ENCODE measurements at places on chromosomes 16 and 17. TPM values are rescaled to one million over a fixed set of nuclear protein-coding genes. Genes with fewer than 3 reads are reported as not detected.
A peak's percentile ranks its signal among the peaks of the same experiment; 100 is the strongest.

- ATAC-seq = no peak
Measured at GRCh38 chr17:57906910-57907309, 48.3 kb downstream of the CUEDC1 start.

DNA sequence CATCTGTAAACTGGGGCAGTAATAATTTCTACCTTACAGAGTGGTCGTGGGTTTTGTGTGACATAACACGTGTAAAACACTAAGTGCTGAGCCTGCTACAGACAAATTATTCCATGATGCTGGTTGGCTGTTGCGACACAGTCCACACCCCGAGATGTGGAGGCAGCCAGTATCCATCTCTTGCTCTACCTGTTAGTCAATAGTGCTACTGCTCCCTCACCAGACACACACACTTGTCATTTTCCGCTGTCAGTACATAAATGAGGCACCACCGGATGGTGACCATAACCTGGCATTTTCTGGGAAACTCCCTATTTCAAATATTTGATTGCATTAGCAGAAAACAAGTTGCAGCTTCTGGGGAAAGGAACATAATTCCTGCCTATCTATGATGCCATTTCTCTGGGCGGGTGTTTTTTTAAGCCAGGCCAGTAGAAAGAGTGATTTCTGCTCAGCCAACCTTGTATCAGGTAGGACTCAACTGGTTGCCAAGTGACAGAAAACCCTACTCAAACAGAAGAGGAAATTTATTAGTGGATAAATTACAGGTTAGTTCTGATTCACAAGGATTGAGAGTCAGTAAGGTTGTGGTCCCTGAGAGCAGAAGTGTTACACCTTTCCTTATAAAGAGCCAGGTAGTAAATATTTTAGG is 24.1 kb downstream of the DNAJA2 start:
- ATAC-seq = no peak

DNA sequence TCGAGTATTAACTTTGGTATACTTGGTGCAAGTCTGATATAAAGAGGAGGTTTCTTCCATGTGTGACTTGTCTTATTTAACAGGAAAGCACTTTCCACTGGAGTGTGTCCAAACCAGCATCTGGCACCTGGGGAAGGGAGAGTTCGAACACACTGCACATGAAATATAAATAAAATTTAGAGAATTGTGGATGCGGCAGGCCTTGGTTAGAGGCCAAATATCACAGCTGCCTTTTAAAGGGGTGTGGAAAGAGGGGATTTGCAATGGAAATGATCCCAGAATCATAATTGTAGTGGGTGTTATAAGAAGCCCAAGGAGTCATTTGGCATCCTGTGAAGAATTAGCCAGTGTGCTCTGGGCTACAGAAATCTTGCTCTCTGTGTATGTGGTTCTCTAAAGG is 4.3 kb upstream of the NXN start:
- no peak for ATAC-seq

Gene MSLN
- total RNA-seq = not detected

GRCh38 chr17:37506678-37507077 is 17.0 kb downstream of the DUSP14 start:
- peak; percentile 63 for ATAC-seq

Data from gastroesophageal sphincter (tissue), 4 donors.